ENCODE measurements at places on chromosomes 12 and 14.

GRCh38 chr14:28488684-28489083 lies 277.9 kb upstream of the FOXG1 start:
- DNase-seq: no peak

DNA sequence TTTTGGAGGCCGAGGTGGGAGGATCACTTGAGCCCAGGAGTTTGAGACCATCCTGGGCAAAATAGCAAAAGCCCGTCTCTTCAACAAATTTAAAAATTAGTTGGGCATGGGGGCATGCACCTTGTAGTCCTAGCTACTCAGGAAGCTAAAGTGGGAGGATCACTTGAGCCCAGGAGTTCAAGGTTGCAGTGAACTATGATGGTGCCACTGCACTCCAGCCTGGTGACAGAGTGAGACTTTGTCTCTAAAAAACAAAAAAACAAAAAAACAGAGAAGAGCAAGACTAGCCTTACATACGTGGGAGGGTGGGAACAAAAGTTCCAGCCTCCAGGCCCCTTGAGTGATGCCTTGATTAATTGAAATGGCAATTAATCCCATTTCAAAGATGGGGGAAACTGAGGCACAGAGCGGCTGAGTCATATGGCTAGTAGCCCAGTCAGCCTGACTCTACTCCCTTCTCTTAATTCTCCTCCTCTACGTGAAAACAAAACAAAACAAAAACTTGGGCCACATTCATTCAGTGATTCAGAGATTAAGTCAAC lies 3.3 kb upstream of the FAM222A start:
- no peak for DNase-seq

DNA sequence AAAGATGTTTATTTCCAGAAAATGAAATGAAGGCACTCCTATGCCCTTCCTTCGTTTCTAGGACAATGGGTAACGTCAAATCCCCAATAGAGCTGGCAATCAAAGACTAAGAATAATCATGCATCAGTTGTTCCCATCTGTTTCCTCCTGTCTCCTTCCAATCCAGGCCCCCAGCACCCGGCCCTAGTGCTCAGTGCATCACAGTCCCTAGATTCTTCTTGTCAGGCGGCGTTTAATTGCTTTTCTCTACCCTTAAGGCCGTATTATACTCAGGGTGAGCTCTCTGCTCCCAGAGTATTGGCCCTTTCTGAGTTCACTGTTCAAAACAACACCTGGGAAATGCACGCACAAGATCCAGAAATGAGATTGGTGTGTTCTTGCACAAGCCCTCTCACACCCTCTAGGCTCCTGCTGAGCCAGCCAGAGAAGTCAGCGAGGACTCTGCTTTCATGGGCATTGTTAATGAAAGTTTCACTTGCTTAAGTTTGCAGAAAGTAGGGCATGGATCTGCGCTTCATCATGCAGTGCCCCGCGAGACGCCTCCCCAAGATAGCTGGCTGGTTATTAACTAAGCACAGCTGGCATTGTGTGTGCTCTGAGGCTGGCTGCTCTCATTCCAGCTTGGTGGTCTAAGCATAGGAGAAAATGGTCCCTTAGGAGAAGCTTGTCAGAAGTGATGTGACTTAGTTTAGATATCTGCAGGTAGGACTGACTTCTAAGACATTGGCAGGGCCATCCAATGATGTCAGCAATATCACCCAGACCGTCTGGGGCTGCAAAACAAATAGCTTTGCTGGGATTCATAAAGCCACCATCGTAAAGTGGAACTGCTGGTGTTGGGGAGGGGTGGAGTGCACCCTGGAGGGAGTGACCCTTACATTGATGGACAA lies 28.7 kb downstream of the CRACR2A start:
- DNase-seq: no peak

DNA sequence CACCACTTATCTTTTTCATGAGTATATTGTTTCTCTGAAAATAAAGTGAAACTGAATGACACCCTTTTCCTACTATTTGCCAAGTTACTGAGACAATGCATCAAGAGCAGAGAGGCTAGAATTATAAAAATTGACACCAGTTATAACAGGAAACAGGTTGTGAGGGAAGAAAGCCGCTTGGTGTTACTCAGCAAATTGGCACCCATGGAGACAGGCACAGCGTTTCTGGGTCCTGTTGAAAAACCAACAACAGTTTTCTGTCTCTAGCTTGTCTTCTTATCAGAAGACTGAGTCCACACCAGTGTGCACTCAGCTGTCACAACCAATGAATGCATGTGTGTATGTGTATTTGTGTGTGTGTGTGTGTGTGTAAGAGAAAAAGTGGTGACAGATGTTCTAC lies 267.7 kb downstream of the KCNH5 start:
- no peak for DNase-seq

DNA sequence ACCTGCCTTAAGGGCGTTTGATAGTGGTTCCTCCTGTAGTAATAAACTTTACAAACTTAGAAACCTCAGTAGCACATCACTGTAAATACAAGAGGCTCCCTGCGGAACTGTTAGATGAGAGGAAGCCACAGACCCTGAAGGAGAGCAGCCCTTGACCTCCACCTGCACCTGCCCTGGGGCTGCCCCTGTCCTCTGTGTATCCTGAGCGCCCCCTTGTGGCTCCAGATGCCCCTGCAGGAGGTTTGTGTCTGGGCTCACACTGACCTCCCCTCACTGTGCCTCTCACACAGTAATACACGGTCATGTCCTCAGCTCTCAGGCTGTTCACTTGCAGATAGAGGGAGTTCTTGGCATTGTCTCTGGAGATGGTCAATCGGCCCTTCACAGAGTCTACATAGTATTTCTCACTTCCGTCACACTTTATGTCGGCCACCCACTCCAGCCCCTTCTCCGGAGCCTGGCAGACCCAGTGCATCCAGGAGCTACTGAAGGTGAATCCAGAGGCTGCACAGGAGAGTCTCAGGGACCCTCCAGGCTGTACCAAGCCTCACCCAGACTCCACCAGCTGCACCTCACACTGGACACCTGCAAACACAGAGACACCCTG lies 1059.8 kb downstream of the TMEM121 start:
- DNase-seq: no peak

DNA sequence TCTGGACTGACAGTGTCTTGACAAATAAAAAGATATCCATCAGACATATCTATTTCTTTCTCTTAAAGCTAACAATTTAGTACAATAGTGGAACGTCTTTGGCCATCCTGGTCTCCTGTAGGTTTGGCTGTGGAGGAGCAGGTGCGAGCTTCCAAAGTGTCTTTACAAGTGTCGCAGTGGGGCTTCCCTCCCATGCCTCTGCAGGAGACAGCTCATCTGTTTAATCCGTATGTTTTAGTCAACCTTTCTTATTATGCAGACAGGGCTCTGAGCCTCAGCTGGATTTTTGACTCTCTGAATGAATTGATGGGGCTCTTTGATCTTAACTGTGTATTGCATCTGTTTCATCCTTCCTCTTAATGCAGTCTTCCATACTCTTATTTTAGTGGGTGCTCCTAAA lies 57.5 kb downstream of the RMST start:
- DNase-seq: no peak
